NCI-H226 (cell line): ENCODE measurements at places on chromosomes 6 and 20.

DNA sequence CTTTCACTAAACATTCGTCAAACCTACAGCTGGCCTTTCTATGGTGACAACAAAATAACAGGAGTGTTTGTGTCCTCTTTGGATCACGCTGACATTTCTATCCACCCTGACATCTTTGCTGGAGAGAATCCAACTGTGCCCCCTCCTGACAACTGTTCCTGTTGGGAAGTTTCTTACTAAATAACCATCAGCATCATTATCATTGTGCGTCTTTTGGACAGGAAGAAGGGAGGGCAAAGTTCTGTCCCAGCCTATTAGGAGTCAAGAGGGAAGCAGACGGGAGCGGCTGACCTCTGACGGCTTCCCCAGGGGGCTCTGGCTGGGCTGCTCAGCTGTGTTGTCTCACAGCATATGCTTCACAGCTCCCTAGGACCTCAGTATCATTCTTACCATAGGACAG lies 195.9 kb upstream of the SULF2 start:
- DNase-seq: no peak

DNA sequence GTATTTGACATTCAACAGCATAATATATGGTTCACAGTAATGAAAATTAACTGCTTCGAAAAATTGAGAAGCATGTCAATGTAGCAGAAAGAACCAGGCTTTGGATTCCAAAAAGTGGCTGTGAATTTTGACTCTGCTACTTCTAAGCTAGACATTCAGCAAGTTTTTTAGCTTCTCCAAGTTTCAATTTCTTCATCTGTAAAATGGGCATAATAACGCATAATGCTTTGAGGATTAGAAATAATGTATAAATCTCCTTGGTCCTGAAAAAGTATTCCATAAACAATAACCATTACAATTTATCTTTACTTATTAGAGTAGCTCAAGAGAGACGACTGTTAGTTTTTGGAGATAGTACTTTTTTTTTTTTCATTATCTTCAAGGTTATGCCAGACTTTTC lies 7.7 kb downstream of the BLTP3A start:
- no peak for DNase-seq

- no peak for DNase-seq
Measured at GRCh38 chr20:4083098-4083865, 67.9 kb upstream of the RNF24 start.

DNA sequence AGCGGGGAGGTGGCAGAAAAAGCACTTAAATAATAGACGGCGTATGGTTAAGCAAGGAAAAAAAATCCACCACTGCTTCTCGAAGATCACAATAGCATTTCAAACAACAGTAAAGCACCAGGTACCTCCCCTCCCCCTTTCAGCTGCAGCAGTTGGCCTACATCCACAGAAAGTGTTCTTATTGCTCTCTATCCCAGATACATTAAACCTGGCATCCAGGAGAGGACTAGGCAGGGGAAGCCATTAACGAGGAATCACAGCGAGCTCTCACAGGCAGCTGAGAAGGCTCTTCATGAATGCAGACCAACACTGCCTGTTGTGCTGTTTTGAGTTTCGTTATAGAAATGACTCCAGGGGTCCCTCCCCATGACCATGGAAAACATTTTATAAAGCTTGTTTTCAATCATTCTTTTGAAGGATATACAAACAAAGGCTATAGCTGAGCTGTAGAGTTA lies 11.8 kb downstream of the FYN start:
- DNase-seq: no peak

DNA sequence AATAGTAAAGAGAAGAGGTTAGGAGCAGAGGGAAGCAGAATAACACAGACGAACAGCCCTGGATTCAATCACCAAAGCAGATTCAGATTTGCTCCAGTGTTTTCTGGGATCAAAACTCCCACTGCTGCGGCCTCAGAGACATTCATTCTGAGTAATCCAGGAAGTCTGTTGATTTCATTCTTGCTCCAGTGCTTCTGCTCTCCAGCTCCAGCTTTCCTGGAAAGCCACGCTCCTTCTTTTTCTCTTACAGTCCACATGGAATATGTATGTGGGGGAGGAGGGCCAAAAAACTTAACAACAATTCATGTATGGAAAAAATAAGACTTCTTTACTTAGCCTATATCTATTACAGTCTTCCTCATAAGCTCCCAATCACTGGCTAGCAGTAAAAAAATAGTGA lies 26.4 kb upstream of the UST start:
- DNase-seq: peak; percentile 56

DNA sequence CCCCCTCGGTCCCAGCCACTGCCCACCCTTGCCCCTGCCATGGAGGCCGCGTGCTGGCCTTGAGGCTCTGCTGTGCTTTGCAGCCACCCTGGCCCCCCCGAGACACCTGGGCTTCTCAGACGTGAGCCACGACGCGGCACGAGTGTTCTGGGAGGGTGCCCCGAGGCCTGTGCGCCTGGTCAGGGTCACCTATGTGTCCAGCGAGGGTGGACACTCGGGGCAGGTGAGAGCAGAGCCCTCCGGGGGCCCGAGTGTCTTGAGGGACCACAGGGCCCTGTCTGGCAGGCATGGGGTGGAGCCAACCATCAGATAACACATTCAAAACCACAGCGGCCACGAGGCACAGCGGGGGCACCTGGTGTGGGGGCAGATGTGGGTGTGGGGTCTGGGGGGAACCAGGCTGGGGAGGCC lies 18.9 kb downstream of the COL20A1 start:
- no peak for DNase-seq

- DNase-seq: no peak
Measured at GRCh38 chr6:35170891-35171290, 29.8 kb upstream of the TCP11 start.

DNA sequence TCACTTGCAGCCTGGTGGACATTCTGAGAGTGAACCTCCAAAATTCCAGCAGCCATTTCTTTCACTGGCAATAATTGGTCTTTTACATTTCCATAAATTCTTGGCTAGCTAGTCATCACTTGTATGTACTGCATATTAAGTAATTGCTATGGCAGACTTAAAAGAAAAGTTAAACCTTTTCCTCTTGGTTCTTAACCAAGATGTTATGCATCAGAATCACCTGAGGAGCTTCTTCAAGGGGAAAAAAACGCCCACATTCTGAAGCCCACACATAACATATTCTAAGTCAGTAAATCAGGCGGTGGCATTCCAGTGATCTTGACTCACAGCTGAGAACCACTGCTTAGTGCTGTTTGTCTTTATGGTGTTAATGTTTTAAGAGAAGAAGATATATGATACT lies 37.0 kb downstream of the CDC40 start:
- peak; percentile 1 for DNase-seq
